Pancreas (tissue), 10 donors: ENCODE measurements at places on chromosomes 1 and 21. TPM values are rescaled to one million over a fixed set of nuclear protein-coding genes. Genes with fewer than 3 reads are reported as not detected.
A peak's percentile ranks its signal among the peaks of the same experiment; 100 is the strongest.

The POGK gene
- polyA plus RNA-seq = 6.3 TPM

The NOS1AP gene
- polyA plus RNA-seq = 0.40 TPM

The KPRP gene
- not detected for polyA plus RNA-seq

The CELSR2 gene
- 6.8 TPM for polyA plus RNA-seq

The DPYD gene
- polyA plus RNA-seq = 3.9 TPM

The RNU1-2 gene
- polyA plus RNA-seq = not detected

The SNRPE gene
- 67.9 TPM for polyA plus RNA-seq

The LCE5A gene
- polyA plus RNA-seq = not detected

The OR2L3 gene
- polyA plus RNA-seq = not detected

The LCE6A gene
- polyA plus RNA-seq = not detected

The LCE2B gene
- not detected for polyA plus RNA-seq

The PLPPR5 gene
- polyA plus RNA-seq = 0.19 TPM

The GPR89A gene
- polyA plus RNA-seq = 16.4 TPM

The KCNN3 gene
- polyA plus RNA-seq = 0.35 TPM

The B3GALT2 gene
- 0.99 TPM for polyA plus RNA-seq

- H3K4me1 ChIP-seq = no peaks in the 10 kb centered on the region
- no peaks in the 10 kb centered on the region for H3K36me3 ChIP-seq
- H3K4me3 ChIP-seq = no peak overlapping the region
- no peak overlapping the region for H3K27ac ChIP-seq
Measured at GRCh38 chr1:5881526-5882222, 110.6 kb downstream of the NPHP4 start.

- no peaks in the 10 kb centered on the region for H3K27me3 ChIP-seq
- no peaks in the 10 kb centered on the region for H3K36me3 ChIP-seq
- H3K27ac ChIP-seq = no peak overlapping the region
Measured at GRCh38 chr1:52423771-52424170, 19.4 kb downstream of the PRPF38A start.

- H3K27me3 ChIP-seq = no peaks in the 10 kb centered on the region
- peaks cover 40% of the 10 kb centered on the region for H3K4me1 ChIP-seq
- DNase-seq = peak; percentile 66
Measured at GRCh38 chr1:91827459-91828321, 58.3 kb downstream of the TGFBR3 start.

GRCh38 chr1:2452201-2452931 lies 23.7 kb upstream of the PLCH2 start:
- no peak overlapping the region for H3K4me3 ChIP-seq
- H3K27me3 ChIP-seq = no peaks in the 10 kb centered on the region
- no peaks in the 10 kb centered on the region for H3K4me1 ChIP-seq
- H3K27ac ChIP-seq = no peak overlapping the region
- no peak for DNase-seq
- H3K36me3 ChIP-seq = no peaks in the 10 kb centered on the region

- H3K4me1 ChIP-seq = peaks cover 15% of the 10 kb centered on the region
- H3K4me3 ChIP-seq = peak overlapping the region; percentile 35
- H3K27ac ChIP-seq = no peak overlapping the region
- H3K27me3 ChIP-seq = peaks cover 19% of the 10 kb centered on the region
- no peak for DNase-seq
- H3K36me3 ChIP-seq = no peaks in the 10 kb centered on the region
Measured at GRCh38 chr1:119007339-119007669, 19.2 kb upstream of the TBX15 start.

- H3K36me3 ChIP-seq = peaks cover 12% of the 10 kb centered on the region
- H3K27me3 ChIP-seq = no peaks in the 10 kb centered on the region
- H3K4me3 ChIP-seq = peak within 1 kb of the TSS; percentile 63
Measured at GRCh38 chr1:6602669-6603237, at the start of gene KLHL21. KLHL21 (minus strand) TSS chr1:6602869; CDS start chr1:6602817, 52 bp downstream.

GRCh38 chr1:232562855-232563510 lies 67.0 kb downstream of the SIPA1L2 start:
- H3K36me3 ChIP-seq = no peaks in the 10 kb centered on the region
- H3K27me3 ChIP-seq = no peaks in the 10 kb centered on the region
- H3K4me1 ChIP-seq = no peaks in the 10 kb centered on the region
- H3K27ac ChIP-seq = no peak overlapping the region
- DNase-seq = no peak
- no peak overlapping the region for H3K4me3 ChIP-seq

GRCh38 chr1:200435200-200435780 lies 25.5 kb upstream of the ZNF281 start:
- no peaks in the 10 kb centered on the region for H3K36me3 ChIP-seq
- no peak overlapping the region for H3K27ac ChIP-seq
- H3K4me1 ChIP-seq = peaks cover 5% of the 10 kb centered on the region
- no peaks in the 10 kb centered on the region for H3K27me3 ChIP-seq

DNA sequence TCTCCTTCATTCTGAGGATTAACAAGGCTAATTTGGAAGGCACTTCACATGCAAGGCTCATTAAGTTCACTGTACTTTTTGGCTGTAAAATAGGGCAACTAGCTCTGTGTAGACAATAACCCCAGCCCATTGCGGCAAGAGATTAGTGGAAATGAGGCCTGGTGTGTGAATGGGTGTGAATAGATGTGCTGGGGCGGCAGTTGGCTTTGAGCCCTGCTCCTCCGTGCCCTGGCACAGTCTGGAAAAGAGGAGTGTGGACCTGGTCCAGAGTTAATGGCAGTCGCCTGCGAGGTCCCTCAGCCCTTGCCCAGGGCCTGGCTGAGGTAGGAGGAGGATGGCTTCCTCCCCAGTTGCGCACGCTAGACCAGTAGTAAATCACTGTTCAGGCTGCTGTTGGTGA lies 4.8 kb downstream of the KISS1 start:
- H3K36me3 ChIP-seq = no peaks in the 10 kb centered on the region
- no peak overlapping the region for H3K4me3 ChIP-seq
- no peak for DNase-seq
- H3K4me1 ChIP-seq = no peaks in the 10 kb centered on the region
- H3K27me3 ChIP-seq = no peaks in the 10 kb centered on the region

GRCh38 chr21:34715985-34716596 lies 47.3 kb downstream of the CLIC6 start:
- H3K4me3 ChIP-seq = no peak overlapping the region
- DNase-seq = no peak
- H3K4me1 ChIP-seq = no peaks in the 10 kb centered on the region
- H3K27ac ChIP-seq = no peak overlapping the region
- no peaks in the 10 kb centered on the region for H3K36me3 ChIP-seq
- H3K27me3 ChIP-seq = no peaks in the 10 kb centered on the region

- no peak overlapping the region for H3K27ac ChIP-seq
- H3K4me1 ChIP-seq = no peaks in the 10 kb centered on the region
- H3K4me3 ChIP-seq = no peak overlapping the region
- no peaks in the 10 kb centered on the region for H3K27me3 ChIP-seq
Measured at GRCh38 chr1:208054911-208055379, 144.0 kb upstream of the CD34 start.

- H3K27ac ChIP-seq = peak overlapping the region; percentile 73
- peaks cover 41% of the 10 kb centered on the region for H3K4me1 ChIP-seq
- H3K27me3 ChIP-seq = no peaks in the 10 kb centered on the region
- no peaks in the 10 kb centered on the region for H3K36me3 ChIP-seq
- no peak overlapping the region for H3K4me3 ChIP-seq
- no peak for DNase-seq
Measured at GRCh38 chr1:21285055-21285372, 5.2 kb downstream of the ECE1 start.

- H3K27me3 ChIP-seq = no peaks in the 10 kb centered on the region
- peaks cover 6% of the 10 kb centered on the region for H3K4me1 ChIP-seq
- no peaks in the 10 kb centered on the region for H3K36me3 ChIP-seq
- H3K4me3 ChIP-seq = no peak overlapping the region
- H3K27ac ChIP-seq = no peak overlapping the region
Measured at GRCh38 chr1:167602840-167603239, 27.2 kb upstream of the RCSD1 start.

GRCh38 chr1:229769006-229769405 lies 143.0 kb downstream of the URB2 start:
- no peaks in the 10 kb centered on the region for H3K36me3 ChIP-seq
- DNase-seq = no peak
- no peaks in the 10 kb centered on the region for H3K4me1 ChIP-seq

DNA sequence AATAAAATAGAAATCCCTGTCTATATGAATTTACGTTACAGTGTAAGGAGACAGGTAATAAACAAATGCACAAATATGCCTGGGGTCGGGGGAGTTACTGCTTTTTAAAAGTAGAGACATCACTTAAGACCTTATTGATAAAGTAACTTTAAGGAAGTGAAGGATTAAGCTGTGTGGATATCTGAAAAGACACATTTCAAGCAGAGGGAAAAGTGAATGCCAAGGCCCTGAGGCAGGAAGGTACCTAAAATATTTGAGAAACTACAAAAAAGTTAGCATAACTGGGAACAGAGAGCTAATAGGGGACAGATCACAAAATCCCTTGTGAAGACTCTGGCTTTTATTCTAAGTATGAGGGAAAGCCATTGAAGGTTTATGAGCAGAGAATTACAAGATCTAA lies 41.5 kb downstream of the TUT4 start:
- no peak overlapping the region for H3K27ac ChIP-seq
- no peak overlapping the region for H3K4me3 ChIP-seq
- no peaks in the 10 kb centered on the region for H3K4me1 ChIP-seq
- no peaks in the 10 kb centered on the region for H3K36me3 ChIP-seq
- no peaks in the 10 kb centered on the region for H3K27me3 ChIP-seq
- no peak for DNase-seq

DNA sequence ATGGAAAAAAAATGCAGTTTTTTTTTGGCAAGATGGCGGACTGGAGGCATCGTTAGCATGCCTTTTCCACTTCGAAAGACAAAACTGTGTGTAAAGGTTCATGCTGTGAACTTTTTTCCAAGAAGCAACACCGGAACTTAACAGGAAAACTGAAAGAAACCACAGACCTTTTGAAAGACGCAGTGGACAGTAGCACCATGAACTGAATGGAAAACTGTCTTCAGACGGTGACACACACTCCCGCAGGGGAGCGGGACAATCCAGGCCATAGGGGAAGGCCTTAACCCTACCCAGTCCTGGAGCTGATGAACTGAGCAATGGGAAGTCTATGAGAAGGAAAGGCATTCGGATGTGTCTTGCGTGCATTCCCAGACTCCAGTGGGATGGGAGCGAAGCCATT lies 54.9 kb downstream of the NEK7 start:
- H3K4me1 ChIP-seq = no peaks in the 10 kb centered on the region
- no peaks in the 10 kb centered on the region for H3K36me3 ChIP-seq
- no peak overlapping the region for H3K27ac ChIP-seq
- no peak for DNase-seq

GRCh38 chr21:44300262-44300959 lies 558 bp downstream of the PFKL start:
- peak overlapping the region; percentile 85 for H3K27ac ChIP-seq
- peak; percentile 90 for DNase-seq
- H3K36me3 ChIP-seq = no peaks in the 10 kb centered on the region
- peak overlapping the region; percentile 77 for H3K4me3 ChIP-seq

DNA sequence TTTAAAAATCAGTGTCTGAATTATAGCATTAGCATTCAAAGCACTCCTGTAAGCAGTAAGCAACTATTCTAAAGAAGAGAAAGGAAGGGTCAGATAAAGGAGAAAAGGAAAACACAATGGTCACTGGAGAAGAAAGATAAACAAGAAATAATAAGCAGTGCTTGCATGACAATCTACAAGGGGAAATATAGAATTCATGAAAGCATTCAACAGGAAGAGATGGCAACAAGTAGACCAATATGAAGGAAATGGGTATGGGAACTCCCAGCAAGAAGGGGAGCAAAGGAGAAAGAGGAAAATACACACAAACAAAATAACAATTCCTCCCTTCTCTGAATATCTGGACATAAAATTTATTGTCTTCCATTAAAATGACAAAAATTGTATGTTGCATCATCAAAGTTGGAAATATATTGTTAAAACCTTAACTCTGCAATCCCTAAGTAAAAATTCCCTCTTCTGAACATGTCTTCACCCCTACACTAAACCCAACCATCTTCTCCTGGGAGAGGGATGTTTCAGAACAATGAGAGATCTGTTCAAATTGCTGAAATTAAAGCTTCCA lies 206.3 kb upstream of the SAMSN1 start:
- no peak overlapping the region for H3K27ac ChIP-seq
- no peak for DNase-seq
- H3K27me3 ChIP-seq = no peaks in the 10 kb centered on the region
- H3K4me1 ChIP-seq = peaks cover 8% of the 10 kb centered on the region

GRCh38 chr1:210024996-210025395 lies 87.0 kb downstream of the SYT14 start:
- DNase-seq = no peak
- H3K27me3 ChIP-seq = no peaks in the 10 kb centered on the region
- no peaks in the 10 kb centered on the region for H3K4me1 ChIP-seq
- H3K4me3 ChIP-seq = no peak overlapping the region
- H3K27ac ChIP-seq = no peak overlapping the region

GRCh38 chr1:54583871-54584270 lies 35.8 kb downstream of the ACOT11 start:
- H3K4me3 ChIP-seq = no peak overlapping the region
- H3K4me1 ChIP-seq = peaks cover 15% of the 10 kb centered on the region
- H3K27me3 ChIP-seq = no peaks in the 10 kb centered on the region

DNA sequence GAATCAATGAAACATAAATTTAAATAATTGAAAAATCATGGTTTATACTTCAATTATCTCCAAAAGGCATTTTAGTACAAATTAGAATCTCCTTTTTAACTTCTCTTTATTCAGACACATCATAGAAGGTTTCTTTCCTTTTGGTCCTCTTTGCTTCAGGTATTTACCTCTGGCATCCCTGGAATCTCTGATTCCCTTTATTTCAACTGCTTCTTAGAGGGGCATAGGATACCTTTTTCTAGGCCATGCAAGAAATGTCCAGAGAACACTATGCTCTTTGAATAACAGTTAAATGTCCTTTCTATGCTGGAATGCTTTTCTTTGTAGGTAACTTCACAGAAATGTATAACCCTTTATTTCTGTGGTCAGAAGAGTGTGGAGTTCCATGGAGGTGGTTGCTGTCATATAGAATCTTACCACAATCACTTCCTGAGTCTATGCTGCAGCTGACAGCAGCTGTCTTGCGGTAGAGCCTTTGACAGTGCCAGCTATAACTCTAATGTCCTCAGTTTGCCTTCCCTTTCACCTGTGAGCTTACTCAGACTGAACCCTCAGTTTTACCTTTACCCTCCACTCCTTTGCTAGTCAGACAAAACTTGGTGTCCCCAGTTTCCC lies 8.6 kb downstream of the LAMC2 start:
- no peak overlapping the region for H3K27ac ChIP-seq
- H3K36me3 ChIP-seq = no peaks in the 10 kb centered on the region
- no peak for DNase-seq
- no peak overlapping the region for H3K4me3 ChIP-seq

DNA sequence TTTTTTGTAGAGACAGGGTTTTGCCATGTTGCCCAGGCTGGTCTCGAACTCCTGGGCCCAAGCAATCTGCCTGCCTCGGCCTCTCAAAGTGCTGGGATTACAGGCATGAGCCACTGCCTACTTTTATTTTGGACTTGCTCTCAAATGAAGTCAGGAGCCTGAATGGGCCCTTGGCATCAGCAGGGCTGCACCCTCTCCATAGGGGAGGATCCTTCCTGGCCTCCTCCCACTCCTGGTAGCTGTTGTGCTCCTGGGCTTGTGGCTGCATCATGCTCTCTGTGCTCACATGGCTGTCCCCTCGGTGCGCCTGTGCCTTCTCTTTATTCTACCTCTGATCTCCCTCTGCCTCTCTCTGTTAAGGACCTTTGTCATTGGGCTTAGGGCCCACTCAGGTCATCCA lies 46.4 kb upstream of the DISP3 start:
- no peak for DNase-seq
- H3K4me3 ChIP-seq = no peak overlapping the region
- H3K36me3 ChIP-seq = no peaks in the 10 kb centered on the region
- no peak overlapping the region for H3K27ac ChIP-seq
- no peaks in the 10 kb centered on the region for H3K27me3 ChIP-seq

- H3K4me1 ChIP-seq = no peaks in the 10 kb centered on the region
- peak; percentile 57 for DNase-seq
- H3K27me3 ChIP-seq = no peaks in the 10 kb centered on the region
- H3K4me3 ChIP-seq = no peak overlapping the region
- H3K36me3 ChIP-seq = no peaks in the 10 kb centered on the region
Measured at GRCh38 chr21:40143822-40144525, 276.7 kb downstream of the PCP4 start.
